AG04450 (cell line): ENCODE measurements at places on chromosomes 7 and 10.

GRCh38 chr7:110484356-110484755 is 606.6 kb upstream of the LRRN3 start:
- no peak for DNase-seq

DNA sequence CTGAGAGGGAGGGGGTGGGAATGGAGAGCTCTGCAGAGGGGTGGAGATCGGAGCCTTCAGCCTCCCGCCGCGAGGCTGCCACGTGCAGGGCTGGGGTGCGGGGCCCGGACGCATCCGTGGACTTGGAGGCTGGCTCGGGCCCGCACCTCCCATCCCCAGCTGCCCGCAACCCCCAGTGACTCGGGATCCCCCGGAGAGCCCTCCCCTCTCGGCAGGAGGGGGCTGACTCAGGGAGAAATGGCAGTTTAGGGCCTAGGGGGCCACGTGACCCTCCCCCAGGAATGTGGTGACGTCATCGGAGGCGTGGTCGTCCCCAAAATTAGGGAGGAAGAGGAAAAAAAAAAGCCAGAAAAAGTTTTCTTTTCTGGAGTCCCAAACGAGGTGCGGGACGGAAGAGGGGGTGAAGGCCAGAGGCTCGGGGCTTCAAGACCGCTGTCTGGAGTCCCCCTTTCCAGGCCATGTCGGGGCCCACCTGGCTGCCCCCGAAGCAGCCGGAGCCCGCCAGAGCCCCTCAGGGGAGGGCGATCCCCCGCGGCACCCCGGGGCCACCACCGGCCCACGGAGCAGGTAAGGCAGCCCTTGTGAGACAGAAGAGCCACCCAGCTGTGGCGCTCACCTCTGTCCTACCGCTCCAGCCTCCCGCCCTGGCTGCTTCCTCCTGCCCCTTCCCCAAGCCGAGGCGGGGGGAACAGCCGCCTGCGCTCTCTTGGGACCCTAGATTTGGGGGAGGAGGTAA is at the start of gene TRIP6:
Gene TRIP6, plus strand, starts transcription at position 348 of the 736 bp plus-strand sequence. Its CDS starts 111 bp downstream, at position 459.
- peak; percentile 91 for DNase-seq

DNA sequence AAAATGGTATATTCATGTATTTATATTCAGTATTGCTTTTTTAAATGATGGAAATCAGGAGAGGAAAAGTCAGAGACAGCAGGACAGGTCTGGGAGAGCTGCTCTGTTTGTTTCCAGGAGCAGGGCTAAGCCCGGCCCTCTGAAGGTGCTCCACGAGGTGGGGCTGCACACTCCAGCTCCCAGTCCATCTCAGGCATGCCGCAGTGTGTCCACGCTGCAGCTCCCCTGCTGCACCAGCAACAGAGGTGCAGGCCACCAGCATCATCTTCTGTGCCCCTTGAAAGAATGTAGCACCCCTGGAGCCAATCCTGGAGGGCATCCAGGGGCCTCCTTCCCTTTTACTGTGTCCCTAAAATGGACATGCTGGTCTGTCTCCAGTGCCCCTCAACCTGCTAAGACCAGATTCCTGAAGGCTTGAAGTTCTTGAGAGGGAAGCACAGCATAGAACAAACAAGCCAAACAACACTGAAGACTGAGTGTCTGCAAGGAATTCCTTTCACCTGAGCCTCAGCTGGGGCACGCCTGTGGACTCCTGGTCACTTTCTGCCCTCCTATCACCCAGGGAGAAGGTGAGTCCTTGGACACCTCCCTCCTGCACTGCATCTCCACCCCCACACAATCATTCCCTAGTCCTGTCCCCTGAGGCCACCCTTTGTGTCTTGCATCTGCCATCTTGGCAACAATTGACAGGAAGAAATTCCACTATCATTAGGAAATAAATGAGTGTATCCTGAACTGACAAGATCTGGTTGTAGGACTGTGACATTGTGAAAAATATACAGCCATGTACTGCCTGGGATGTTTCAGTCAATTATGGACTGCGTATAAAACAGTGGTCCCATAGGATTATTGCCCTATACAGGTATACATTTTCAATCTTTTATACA is 100.5 kb downstream of the CXCL12 start:
- DNase-seq, result no peak

DNA sequence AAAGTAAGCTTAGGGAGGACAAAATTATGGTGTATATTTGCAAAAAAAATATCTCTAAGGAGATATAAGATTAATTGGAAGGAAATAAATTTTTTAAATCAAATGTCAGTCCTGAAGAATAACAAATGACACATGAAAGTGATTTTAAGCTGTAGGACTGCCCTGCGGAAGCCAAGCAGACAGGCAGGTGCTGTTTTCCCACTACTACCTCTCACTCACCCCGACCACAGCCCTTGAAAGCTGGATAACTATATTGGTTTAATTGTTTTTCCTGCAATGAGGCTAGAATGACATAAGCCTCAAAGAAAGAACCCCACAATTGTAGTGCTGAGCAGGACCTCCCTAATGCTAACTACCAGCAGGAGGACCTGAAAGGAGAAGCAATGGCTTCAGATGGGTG is 68.6 kb upstream of the VIPR2 start:
- no peak for DNase-seq

DNA sequence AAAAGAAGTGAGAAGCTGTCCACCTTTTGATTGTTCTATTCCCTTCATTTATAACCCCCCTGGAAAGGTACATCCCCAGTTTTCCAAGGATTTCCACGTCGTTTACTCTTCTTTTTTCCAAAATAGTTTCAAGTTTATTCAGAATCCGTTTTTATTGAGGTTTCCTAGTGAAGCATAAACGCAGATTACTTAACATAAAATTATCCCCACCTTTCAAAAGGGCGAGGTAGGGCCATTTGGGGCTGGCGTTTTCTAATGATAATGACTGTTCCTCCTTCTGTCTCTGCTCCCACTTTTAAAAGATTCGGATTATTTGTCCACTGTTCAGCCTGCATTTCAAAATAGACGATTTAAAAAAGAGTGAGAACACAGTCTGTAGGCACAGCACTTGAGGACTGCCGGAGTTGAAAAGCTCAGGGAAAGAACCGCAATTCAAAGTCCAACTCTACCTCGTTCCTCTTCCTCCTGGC is 165.2 kb upstream of the PPP1R3A start:
- no peak for DNase-seq

GRCh38 chr10:29957907-29958331 is 101.5 kb downstream of the JCAD start:
- DNase-seq, result no peak

DNA sequence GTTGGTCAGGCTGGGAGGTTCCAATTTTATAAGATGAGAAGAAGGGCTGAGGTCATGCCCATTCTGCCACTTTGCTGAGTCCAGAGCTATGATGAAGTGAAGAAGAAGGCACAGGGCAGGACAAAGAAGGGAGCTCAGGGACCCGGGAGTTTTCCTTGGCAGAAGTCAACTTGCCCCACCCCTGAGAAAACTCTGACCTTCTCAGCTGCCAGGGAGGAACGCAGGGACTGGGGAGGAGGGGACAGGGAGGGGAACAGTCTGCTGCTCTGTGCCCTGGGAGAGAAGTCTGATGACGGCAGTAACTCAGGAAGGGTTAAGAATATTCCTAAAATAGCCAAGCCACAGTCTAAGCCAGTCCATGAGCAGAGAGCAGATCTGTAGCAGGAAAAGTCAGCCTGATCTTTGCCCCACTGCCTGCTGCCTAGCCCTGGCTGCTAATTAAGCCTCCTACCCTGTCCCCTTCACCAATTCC is 11.7 kb downstream of the ADIRF start:
- DNase-seq, result no peak

GRCh38 chr7:140059273-140060242 is 3.2 kb downstream of the PARP12 start:
- DNase-seq, result peak; percentile 67

GRCh38 chr7:101673951-101674350 is 44.9 kb upstream of the MYL10 start:
- DNase-seq, result no peak

DNA sequence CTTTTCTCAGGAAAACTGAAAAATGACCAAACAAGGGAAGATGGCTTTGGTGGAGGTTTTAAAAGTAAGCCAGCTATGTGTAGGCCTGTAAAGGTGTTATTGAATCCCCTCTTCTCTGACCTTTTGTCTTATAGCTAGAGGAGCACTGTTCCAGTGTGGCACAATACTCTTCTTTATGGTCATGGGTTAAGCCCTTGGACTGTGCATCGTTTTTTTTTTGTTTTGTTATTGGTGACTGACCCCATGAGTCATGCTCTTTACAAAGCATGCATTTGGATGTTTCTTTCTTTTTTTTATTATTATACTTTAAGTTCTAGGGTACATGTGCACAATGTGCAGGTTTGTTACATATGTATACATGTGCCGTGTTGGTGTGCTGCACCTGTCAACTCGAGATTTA is 19.6 kb upstream of the FAM25A start:
- DNase-seq, result no peak

DNA sequence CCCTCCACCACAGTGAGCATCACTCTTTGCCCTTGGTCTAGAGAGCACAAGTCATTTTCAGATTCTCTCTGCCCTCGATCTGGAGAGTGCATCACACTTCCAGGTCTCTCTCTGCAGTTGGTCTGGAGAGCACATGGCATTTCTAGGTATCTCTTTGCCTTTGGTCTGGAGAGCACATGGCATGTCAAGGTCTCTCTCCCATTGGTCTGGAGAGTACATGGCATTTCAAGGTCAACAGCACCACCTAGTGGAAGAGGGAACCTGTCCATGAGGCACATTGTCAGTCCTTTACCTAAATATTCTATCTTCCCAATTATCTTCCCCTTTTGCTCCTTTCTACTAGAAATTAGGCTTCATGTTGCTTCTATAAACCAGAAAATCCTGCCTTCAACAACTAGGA is 1139.4 kb downstream of the XPNPEP1 start:
- no peak for DNase-seq
